H54 (cell line): ENCODE measurements at places on chromosomes 5 and 9.

GRCh38 chr9:80646211-80646610 lies 1043.1 kb downstream of the TLE1 start:
- DNase-seq, result no peak

GRCh38 chr5:135076051-135076491 lies 42.0 kb upstream of the PITX1 start:
- peak; percentile 78 for DNase-seq

GRCh38 chr5:76081811-76082771 lies 1.1 kb upstream of the SV2C start:
- DNase-seq, result no peak

- DNase-seq, result no peak
These were observed 978.7 kb upstream of the NUDT12 start for GRCh38 chr5:104541141-104541785.

- no peak for DNase-seq
These were observed 521.2 kb downstream of the DTWD2 start for GRCh38 chr5:118467103-118467502.

DNA sequence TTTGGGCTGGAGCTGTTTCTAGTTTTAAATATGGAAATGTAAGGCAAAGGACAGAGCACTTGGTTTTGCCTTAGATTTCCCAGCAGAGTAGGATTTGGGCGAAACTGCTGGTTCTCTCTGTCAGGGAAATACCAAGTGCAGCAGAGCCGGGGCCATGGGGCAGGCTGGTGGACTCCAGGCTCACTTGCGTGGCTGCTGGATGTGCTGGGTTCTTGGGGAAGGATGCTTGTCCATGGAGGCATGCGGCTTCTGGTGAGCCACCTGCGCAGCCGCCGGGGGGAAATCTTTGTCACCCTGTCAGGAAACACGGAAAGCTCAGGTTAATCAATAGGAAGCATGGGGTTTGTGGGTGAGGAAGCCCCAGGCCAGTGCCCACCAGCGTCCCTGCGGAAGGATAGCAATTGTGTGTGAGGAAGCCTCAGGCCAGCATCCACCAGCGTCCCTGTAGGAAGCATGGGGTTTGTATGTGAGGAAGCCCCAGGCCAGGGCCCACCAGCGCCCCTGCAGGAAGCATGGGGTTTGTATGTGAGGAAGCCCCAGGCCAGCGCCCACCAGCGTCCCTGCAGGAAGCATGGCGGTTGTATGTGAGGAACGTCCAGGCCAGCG lies 80.1 kb downstream of the DAP start:
- no peak for DNase-seq

DNA sequence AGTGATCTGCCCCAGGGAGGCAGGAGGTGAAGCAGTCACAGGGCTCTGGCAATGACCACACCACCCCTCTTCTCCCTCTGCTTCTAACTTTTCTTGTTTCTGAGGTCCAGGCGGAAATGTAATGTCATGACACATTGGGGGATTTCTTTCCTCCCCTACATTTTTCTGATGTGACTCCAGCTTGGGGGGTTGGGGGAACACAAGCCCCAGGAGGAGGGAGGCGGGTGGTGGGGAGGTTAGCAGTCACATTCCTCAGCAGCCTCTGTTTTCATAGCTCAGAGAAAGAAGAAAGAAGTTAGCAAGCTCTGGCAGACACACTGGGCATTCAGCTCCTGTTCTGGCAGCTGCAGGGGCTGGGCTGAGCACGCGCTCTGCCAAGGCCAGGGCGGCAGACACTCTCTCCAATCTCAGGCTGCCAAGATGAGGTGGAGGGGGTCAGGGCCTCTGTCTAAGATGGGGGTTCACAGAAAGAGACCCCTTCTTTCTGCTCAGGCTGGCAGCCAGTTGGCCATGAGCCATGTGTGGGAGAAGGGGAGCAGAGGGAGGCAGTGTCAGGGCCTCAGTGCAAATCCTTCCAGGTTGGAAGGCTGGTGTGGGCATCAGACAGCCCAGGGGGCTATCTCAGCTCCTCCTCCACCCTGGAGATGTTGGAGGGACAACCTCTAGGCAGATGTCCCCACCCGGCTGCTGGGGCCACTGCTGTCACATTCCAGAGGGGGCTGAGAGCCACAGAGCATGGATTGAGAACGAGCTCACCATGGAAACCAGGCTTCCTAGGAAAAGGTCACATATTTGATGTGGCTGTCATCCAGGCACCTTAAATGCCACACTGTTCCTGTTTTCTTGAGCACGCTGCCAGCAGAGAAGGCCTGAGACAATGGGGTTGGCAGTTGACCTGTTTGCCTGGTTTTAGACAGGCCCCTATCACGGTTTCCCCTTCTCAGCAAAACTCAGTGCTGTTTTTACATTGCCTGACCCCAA lies 20.1 kb upstream of the PFDN1 start:
- peak; percentile 76 for DNase-seq

GRCh38 chr9:94772144-94772543 lies 45.6 kb downstream of the AOPEP start:
- no peak for DNase-seq

DNA sequence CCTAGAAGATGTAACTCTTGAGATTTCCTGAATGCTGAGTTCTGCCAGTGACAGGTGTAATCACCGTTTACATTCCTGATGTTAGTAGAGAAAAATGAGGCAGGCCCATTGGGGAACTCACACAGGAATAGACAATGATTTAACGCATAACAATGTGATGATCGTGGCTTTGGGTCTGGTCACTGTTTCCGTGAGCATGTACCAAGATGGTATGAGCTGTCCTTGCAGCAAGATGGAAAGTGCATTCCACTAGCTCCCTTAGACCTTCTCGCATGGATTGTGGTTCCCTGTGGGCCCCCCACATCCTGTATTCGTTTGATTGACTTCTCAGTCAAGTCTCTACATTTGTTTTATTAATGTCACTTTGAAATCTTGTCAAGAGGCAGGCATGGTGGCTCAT lies 124.0 kb upstream of the DAP start:
- peak; percentile 35 for DNase-seq

DNA sequence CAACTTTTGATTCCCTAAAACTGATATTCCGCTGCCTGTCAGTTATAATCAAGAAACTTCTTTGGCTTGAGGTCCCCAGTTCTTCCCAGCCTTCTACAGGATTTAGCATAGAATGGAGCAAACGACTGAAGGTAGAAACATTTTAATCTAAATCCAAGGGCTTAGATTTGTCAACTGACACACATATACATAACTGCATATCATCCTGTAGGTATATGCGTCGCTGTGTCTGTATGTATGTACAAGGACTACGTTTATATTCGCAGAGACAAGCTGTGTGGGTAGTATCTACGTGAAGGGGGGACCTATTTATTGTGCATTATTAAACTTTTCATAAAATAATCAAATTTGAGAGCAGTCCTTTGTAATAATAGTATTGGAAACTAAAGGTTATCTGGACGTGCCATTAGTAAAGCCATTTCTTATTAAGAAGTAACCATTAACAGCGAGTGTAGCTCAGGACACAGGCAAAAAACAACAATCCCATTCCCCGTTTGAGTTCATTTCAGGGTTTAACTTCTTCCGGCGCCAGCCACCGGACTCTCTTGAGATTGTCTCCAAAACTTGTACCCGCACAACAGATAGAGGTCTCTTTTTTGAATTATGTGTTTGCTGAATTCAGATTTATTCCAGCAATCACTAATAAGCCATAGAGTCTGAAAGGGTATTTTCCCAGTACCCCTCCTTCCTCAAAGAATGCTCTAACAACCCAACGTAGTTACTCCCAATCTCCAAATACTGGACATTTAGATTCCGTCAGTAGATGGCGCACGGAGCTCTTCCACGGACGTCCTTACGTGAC lies 2.1 kb upstream of the MLLT3 start:
- DNase-seq, result no peak

DNA sequence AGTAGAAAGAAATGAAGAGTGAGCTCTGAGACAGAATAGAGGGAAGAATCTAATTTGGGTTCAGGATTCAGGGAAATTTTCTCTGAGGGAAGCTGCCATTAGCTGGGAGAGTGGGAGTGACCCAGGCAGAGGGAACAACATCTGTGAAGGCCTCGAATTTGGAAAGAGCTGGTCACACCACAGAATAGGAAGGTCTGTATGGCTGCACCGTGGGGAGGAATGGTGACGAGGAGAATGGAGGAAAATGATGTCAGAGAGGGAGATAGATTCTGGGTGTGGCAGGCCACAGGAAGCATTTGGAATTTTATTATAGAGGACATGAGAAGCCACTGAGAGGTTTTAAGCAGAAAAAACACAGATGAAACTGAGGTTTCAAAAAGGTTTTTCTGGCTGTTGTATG lies 98.5 kb downstream of the MAMDC2 start:
- DNase-seq, result no peak

GRCh38 chr9:93452710-93453046 lies 703 bp downstream of the FAM120AOS start:
- DNase-seq, result no peak
